Prostate gland (tissue), 2 donors: ENCODE measurements at places on chromosomes 7 and 10. TPM values are rescaled to one million over a fixed set of nuclear protein-coding genes. Genes with fewer than 3 reads are reported as not detected.

DNA sequence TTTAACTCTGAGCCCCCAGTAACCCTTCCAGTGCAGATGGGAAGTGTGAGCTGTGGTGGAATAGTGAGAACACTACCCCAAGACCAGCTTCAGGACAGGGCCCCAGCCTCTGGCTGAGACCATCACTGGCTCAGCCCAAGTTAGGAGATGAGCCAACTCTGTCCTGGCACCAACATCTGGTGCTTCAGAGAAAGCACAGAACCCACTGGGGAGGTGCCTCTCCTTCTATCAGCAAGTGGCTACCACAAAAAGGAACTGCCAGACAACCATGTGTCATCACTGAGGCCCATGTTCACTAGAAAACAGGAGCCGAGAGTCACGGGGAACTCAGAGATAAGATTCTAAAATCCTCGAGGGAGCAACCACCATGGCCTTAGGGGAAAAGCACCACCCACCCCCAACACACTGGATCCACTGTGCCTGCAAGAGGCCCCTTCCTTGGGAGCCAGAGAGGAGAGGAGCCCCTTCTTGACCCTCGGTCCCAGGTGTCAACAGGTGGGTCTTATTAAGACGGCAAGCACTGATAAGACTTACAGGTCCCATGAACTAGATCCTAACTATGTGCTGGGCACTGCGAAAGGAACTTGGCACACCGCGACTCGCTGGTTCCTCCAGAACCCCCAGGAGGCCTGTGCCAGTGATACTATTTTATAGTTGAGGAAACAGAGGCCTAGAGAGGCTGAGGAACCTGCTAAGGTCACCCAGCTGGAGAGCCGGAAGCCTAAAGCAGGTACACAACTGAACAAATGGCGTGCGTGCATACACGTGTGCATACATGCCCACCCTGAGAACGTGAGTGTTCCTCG, 102.7 kb downstream of the FAM53B start:
- H3K4me1 ChIP-seq, result no peaks in the 10 kb centered on the region
- H3K27me3 ChIP-seq, result no peaks in the 10 kb centered on the region
- no peaks in the 10 kb centered on the region for H3K36me3 ChIP-seq
- H3K27ac ChIP-seq, result no peak overlapping the region
- DNase-seq, result no peak

GRCh38 chr7:130069179-130069977, 956 bp upstream of the KLHDC10 start:
- H3K27ac ChIP-seq, result peak overlapping the region; percentile 89
- no peak for DNase-seq
- no peaks in the 10 kb centered on the region for H3K27me3 ChIP-seq

GRCh38 chr7:106848851-106849442, 16.1 kb upstream of the PIK3CG start:
- DNase-seq, result no peak
- H3K4me1 ChIP-seq, result no peaks in the 10 kb centered on the region
- no peaks in the 10 kb centered on the region for H3K36me3 ChIP-seq
- no peaks in the 10 kb centered on the region for H3K27me3 ChIP-seq
- no peak overlapping the region for H3K27ac ChIP-seq

- DNase-seq, result no peak
- no peaks in the 10 kb centered on the region for H3K27me3 ChIP-seq
- H3K27ac ChIP-seq, result no peak overlapping the region
- H3K4me1 ChIP-seq, result peaks cover 3% of the 10 kb centered on the region
Observed at GRCh38 chr7:140982508-140982907, 32.2 kb downstream of the MRPS33 start.

DNA sequence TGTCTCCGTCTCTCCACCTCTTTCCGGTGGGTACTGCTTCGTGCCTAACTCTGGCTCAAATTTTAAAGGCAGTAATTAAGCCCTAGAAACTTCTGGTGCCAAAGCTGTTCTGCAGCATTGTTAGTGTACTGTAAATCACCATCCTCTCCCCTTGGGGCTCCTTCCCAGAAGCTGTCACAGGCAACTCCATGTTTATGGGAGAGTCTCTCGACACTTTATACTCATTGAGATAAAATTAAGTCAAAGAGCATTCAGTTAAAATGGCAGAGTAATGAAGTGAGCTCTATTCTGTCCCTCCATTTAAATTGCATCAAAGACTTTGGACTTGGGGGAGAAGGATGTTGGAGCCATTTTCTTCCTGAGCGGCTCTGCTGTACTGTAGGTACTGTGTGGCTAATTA, 274.8 kb downstream of the SFMBT2 start:
- DNase-seq, result no peak
- H3K4me3 ChIP-seq, result no peak overlapping the region
- H3K36me3 ChIP-seq, result no peaks in the 10 kb centered on the region
- H3K4me1 ChIP-seq, result no peaks in the 10 kb centered on the region

Gene DRGX
- total RNA-seq, result not detected

Gene HECTD2
- total RNA-seq, result 22.8 TPM

- no peaks in the 10 kb centered on the region for H3K4me1 ChIP-seq
- DNase-seq, result no peak
- H3K27me3 ChIP-seq, result no peaks in the 10 kb centered on the region
- no peak overlapping the region for H3K4me3 ChIP-seq
Observed at GRCh38 chr7:84949067-84949466, 237.8 kb downstream of the SEMA3D start.

DNA sequence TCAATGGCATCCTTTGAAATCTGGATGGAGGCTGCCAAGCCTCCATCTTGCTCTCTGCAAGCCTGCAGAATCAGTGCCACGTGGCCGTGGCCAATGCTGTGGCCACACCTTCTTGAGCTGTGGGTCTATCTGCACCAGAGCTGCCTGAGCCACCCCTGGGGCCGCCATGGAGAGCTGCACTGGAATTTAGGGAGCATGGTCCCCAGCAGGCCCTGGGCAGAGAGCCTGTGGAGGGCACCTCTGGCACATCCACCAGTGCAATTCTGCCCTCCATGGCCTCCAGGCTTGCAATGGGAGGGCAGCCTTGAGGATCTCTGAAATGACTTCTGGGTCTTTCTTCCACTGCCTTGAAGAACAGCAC, 55.6 kb upstream of the NKX6-2 start:
- no peak overlapping the region for H3K4me3 ChIP-seq
- no peak overlapping the region for H3K27ac ChIP-seq
- no peak for DNase-seq
- H3K4me1 ChIP-seq, result no peaks in the 10 kb centered on the region
- no peaks in the 10 kb centered on the region for H3K36me3 ChIP-seq
- H3K27me3 ChIP-seq, result peaks cover 6% of the 10 kb centered on the region

Gene TMED4
- 243 TPM for total RNA-seq

Gene SFXN3
- 20.7 TPM for total RNA-seq

GRCh38 chr7:155455132-155455693, 2.7 kb upstream of the EN2 start:
- no peak for DNase-seq
- no peak overlapping the region for H3K4me3 ChIP-seq
- peaks cover 82% of the 10 kb centered on the region for H3K27me3 ChIP-seq
- no peaks in the 10 kb centered on the region for H3K36me3 ChIP-seq
- no peak overlapping the region for H3K27ac ChIP-seq

- H3K4me3 ChIP-seq, result no peak overlapping the region
- no peak for DNase-seq
- H3K4me1 ChIP-seq, result no peaks in the 10 kb centered on the region
- H3K36me3 ChIP-seq, result no peaks in the 10 kb centered on the region
- H3K27me3 ChIP-seq, result peaks cover 79% of the 10 kb centered on the region
- no peak overlapping the region for H3K27ac ChIP-seq
Observed at GRCh38 chr7:1235501-1236131, 2.9 kb downstream of the UNCX start.

Gene FGFR2
- total RNA-seq, result 49.7 TPM

DNA sequence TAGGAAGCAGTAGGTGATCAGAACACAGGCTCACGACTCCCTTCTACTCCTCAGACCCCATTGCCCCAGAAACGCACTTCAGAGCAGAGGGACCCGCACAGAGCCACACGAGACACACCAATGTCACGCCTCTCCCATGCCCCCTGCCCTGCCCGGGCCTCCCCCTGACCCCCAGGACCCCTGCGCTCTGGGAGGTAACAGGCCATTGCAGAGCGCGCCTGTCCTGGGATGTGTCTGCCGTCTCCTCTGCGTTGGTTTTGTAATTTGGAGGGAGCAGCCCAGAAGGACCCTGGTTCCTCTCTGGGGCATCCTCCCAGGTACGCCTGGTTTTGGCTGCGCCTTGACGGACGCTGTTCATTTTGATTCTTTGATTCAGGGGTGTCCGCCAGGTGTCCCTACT, 85.4 kb downstream of the UNCX start:
- no peak for DNase-seq
- H3K4me1 ChIP-seq, result no peaks in the 10 kb centered on the region
- no peak overlapping the region for H3K4me3 ChIP-seq
- H3K27me3 ChIP-seq, result peaks cover 5% of the 10 kb centered on the region
- H3K27ac ChIP-seq, result no peak overlapping the region

- no peaks in the 10 kb centered on the region for H3K36me3 ChIP-seq
- no peaks in the 10 kb centered on the region for H3K4me1 ChIP-seq
- no peak overlapping the region for H3K4me3 ChIP-seq
- DNase-seq, result no peak
Observed at GRCh38 chr10:4012848-4013247, 227.8 kb upstream of the KLF6 start.

Gene RNF32
- total RNA-seq, result 7.3 TPM

Gene PAX2
- total RNA-seq, result 0.91 TPM

DNA sequence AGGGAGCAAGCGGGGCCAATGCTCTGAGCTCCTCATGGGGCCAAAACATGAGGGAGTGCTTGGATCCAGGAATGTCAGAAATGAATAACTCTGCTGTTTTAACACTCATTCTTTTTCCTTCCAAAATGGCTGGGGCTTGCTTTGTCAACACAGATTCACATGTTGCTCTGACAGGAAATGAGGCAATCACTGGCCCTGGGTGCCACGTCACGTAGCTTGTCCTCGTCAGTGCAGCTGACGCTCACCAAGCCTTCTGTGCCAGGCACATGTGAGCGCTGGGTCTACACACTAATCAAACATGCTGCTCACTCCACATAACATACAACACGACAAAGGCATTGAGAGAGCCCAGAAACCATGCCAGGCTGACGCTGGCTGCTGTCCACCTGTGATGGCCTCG, 198.9 kb downstream of the WDR37 start:
- no peaks in the 10 kb centered on the region for H3K36me3 ChIP-seq
- no peaks in the 10 kb centered on the region for H3K27me3 ChIP-seq
- H3K4me1 ChIP-seq, result no peaks in the 10 kb centered on the region
- DNase-seq, result no peak
- H3K27ac ChIP-seq, result no peak overlapping the region
- no peak overlapping the region for H3K4me3 ChIP-seq

Gene NOS3
- total RNA-seq, result 6.1 TPM

Gene CCDC172
- total RNA-seq, result not detected

DNA sequence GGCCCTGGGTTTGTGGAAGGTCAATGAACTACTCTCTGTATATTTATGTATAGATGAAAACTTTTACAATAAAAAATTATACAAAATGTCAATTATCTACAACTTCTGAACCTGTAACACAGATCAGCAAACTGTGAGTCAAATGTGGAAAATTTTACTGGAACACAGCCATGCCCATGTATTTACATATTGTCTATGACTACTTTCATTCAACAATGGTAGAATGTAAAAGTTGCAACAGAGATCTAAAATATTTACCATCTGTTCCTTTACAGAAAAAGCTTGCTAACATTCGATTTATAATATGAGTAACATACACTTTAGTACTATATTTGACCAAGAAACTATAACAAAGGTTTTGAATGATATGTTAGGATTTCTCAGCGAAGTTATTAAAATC, 481.6 kb downstream of the PARD3 start:
- H3K4me1 ChIP-seq, result no peaks in the 10 kb centered on the region
- no peaks in the 10 kb centered on the region for H3K27me3 ChIP-seq
- no peaks in the 10 kb centered on the region for H3K36me3 ChIP-seq
- H3K4me3 ChIP-seq, result no peak overlapping the region
- DNase-seq, result peak; percentile 52

DNA sequence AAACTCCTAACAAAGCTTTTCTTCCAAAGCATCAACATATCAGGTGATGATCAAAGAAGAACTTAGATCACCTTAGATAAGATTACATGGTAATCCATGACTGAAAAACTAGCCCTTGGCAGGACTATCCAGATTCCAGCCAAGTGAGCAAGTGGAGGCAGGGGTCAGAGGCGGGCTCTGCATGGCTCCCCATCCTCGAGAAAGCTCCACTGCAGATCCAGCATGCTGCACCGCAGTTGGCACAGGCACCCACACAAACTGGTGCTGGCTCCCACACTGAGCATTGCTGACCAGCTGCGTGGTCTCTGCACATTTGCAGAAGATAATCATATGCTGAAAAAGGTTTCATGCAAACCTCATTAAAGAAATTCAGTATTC, 10.1 kb downstream of the PSAP start:
- H3K27ac ChIP-seq, result no peak overlapping the region
- peaks cover 14% of the 10 kb centered on the region for H3K4me1 ChIP-seq
- H3K4me3 ChIP-seq, result no peak overlapping the region
- no peaks in the 10 kb centered on the region for H3K36me3 ChIP-seq
- H3K27me3 ChIP-seq, result no peaks in the 10 kb centered on the region

DNA sequence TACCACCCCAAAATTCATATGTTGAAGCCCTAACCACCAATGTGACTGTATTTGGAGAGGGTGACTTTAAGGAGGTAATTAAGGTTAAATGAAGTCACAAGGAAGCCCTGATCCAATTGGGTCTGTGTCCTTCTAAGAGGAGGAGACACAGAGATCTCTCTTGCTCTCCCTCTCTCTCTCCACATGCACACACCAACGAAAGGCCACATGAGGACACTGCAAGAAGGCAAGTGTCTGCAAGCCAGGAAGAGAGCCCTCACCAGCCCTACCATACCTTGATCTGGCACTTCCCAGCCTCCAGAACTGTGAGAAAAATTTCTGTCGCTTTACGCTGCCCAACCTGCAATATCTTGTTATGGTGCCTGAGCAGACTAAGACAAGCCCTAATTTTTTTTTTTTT, 56.0 kb upstream of the NEBL start:
- no peak for DNase-seq
- H3K4me1 ChIP-seq, result no peaks in the 10 kb centered on the region
- H3K4me3 ChIP-seq, result no peak overlapping the region
- no peaks in the 10 kb centered on the region for H3K36me3 ChIP-seq
- no peak overlapping the region for H3K27ac ChIP-seq

Gene SEC61G
- 253 TPM for total RNA-seq

DNA sequence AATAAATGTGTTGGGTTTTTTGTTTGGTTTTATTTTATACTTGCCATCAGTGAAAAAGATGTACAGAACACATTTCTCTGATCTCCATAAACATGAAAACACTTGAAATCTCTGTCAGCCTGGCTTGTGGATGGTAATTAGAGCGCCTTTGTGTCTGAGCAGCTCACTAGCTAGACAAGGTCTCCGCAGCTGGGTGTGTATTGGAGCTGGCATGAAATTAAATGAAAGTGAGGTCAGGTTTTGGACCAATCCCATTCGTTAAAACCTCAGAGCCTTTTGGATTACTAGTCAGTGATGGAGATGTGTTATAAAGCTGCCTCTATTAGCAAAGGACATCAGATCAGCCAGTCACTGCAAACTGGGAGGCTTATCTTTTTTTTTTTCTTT, 2.7 kb downstream of the FRAT1 start:
- no peak overlapping the region for H3K27ac ChIP-seq
- H3K36me3 ChIP-seq, result no peaks in the 10 kb centered on the region
- DNase-seq, result no peak

GRCh38 chr10:12710594-12711349, 290.7 kb downstream of the CCDC3 start:
- H3K4me1 ChIP-seq, result no peaks in the 10 kb centered on the region
- peak overlapping the region; percentile 7 for H3K27ac ChIP-seq
- no peak overlapping the region for H3K4me3 ChIP-seq
- peak; percentile 66 for DNase-seq

Gene SCIN
- 7.6 TPM for total RNA-seq

Gene ITIH2
- total RNA-seq, result not detected

Gene GRK5
- total RNA-seq, result 4.8 TPM
